ENCODE measurements at places on chromosomes 4 and X. TPM values are rescaled to one million over a fixed set of nuclear protein-coding genes. Genes with fewer than 3 reads are reported as not detected.

SSX3 gene
- total RNA-seq, result not detected

DNA sequence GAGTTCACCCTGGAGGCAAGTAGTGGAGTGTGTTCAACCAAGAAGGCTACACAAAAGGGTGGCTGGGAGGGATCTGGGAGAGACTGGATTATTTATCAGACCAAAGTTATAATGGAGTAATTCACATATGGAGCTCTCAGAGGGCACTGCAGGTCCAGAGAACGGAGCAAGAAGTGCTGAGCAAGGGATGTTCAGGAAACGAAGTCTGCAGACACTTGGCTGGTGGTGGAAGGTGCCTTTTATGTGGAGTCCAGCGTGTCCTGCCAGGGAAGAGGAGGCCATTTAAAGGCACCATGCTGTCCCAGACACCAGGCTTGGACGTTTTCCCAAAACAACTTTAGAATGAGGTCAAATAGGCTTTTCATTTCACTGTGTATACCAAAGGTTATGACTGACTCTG lies 130.1 kb downstream of the CEP135 start:
- no peak for DNase-seq

DNA sequence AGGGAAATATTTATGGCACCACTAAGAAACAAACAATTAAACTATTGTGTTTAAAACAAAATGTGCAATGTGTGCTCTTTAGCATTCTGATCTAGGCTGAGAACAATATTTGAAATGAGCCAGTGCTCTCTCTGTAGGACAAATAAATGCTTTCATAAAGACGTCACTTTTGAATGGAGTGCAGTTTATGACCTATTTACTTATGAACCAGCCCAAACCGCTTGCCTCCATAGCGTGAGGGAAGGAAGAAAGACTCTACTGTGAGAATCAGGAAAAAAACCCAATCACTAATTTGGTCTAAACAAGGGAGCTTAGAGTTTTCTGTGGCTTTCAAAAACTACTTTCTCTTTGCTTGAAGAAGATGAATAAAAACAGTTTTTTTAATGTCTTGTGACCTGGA lies 39.4 kb downstream of the SAT1 start:
- DNase-seq, result no peak

DNA sequence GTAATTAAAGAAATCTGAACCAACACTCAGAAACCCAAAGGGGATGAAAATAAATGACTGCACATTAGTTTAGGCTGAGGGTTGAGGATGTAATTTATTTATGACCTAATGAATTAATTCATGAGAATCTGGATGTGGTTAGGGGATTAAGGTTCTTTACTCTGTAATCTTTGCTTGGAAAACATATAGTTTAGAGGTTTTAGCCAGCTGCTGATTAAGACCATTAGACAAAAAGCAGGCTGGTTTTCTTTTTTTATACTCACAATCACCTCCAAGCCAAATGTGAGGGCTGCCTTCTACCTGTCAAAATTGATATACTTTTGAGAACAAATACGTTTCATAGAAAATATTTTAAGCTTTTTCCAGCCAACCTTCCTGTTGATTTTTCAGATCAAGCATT lies 2705.8 kb downstream of the PCDH7 start:
- DNase-seq, result no peak

DNA sequence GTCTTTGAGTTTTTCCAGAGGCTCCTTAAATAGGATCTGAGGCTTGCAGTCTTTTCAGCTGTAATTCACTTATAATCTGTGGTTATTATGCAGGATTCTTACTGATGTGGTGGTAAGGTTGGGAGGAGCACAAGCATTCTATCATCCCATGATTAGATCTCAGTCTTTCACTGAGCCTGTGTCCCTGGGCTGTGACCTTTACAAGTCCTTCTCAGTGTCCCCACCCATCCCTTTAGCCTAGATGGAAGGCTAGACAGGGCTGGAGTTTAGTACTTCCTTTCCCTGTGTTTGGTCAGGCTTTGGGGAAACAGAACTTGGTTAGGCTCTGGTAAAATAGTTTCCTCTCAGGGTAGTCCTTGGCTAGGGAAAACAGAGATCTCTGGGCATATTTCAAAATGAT lies 17.1 kb upstream of the NKAP start:
- no peak for DNase-seq

GRCh38 chr4:47686294-47686872 lies 151.5 kb downstream of the CORIN start:
- DNase-seq, result peak; percentile 33

TEX11 gene
- total RNA-seq, result not detected

DNA sequence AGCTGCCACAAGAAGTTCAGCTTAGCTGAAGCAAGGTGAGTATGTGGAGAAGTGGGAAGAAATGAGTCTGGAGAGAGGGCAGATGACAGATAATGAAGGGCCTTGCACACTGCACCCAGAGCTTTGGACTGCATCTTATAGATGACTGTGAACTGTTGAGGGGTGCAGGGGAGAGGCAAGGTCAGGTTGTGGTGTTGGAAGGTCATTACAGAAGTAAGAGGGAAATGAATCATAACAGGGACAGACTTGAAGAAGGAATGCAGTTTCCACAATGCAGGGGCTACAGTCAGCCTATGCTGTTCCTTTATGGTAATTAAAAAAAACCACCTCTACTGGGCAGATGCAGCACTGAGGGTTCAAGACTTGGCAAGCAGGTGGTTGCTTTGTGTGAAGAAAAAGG lies 4.8 kb upstream of the IGFBP7 start:
- no peak for DNase-seq

GRCh38 chrX:116657071-116657470 lies 194.3 kb upstream of the CT83 start:
- DNase-seq, result peak; percentile 1

GRCh38 chr4:119498527-119498926 lies 130.1 kb downstream of the PDE5A start:
- DNase-seq, result no peak
